ENCODE measurements at places on chromosomes 16 and 17. TPM values are rescaled to one million over a fixed set of nuclear protein-coding genes. Genes with fewer than 3 reads are reported as not detected.

Gene CYTH1
- total RNA-seq = 25.8 TPM

DNA sequence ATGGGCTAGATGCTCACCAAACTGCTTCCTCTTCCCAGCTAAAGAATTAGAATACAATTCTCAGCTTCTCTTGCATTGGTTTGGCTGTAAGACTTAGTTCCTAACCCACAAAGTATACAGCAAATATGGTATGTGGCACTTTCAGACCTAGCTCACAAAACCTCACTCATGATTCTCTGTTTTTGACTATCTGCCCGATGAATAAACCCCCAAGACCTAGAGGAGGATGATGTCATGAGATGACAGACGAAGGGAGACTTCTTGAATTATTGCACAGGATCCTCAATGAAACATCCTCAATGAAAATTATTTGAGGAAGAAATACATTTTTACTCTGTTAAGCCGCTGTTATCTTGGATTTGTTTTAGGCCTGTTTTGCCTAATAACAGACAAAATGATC lies 14.3 kb downstream of the CNOT1 start:
- DNase-seq = peak; percentile 6

- DNase-seq = no peak
Measured at GRCh38 chr17:34755371-34755770, 176.0 kb downstream of the TMEM132E start.

GRCh38 chr16:12461201-12461600 lies 342.5 kb downstream of the CPPED1 start:
- DNase-seq = peak; percentile 60

Gene ABCC6
- not detected for total RNA-seq

GRCh38 chr17:13204607-13205237 lies 186.9 kb upstream of the ELAC2 start:
- DNase-seq = peak; percentile 17

Gene SLFN12
- 22.2 TPM for total RNA-seq

- no peak for DNase-seq
Measured at GRCh38 chr16:85778873-85779272, 20.5 kb downstream of the EMC8 start.

All from mammary epithelial cell (primary cell).